NCI-H774 (cell line): ENCODE measurements at places on chromosomes 7 and 10.

DNA sequence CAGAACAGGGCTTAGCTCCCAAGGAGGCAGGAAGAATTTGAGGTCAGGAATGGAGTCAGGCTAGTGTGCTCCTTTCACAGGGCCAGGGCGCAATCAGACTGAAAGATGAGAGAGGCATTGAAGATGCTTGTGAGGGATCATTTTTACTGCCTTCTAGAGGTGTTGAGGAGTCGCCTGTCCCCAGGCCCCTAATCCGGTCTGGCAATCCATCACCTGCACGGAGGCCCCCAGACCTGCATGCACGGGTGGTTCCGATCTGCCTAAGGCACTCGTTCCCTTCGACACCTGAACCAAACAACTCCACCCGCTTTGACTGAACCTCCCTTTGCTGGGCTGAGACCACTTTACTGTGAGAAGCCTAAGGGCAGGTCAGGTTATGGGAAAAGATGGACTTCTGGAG, 8.0 kb downstream of the FOXI2 start:
- DNase-seq, result no peak

DNA sequence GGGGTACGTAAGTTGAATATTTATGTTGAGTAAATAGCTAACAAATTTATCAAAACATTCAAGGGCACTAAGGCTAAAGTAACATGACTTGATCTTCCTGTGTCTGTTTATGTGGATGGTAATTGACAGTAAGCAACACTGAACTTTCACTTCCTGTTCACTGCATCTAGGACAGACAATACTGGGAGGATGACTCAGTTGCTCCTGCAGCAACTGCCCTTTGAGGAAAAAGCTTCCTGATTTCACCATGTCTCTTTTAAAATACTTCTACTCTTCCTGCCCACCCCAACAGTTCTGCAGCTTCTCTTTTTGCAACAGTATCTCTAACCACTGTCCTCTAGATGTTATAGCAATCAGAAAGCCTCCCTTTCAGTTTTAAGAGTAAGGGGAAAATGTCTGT, 76.6 kb upstream of the HGF start:
- DNase-seq, result no peak

DNA sequence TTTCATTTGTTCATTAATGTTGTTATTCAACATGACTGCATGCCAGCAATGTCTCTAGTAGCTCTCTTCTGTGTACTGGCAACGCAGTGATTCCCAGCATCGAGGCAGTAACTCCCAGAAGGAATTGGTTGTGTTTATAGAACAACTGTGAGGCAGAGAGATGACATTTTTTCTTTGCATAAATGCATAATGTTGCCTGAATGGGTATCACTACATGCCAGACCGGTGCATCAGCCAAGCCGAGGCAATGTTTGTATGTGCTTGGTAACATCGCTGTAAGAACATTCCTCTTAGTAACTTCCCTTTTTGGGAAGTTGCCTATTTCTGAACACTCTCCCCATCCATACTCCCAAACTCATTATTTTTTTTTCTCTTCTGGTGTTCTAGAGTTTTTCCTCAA, 182.9 kb downstream of the HTR7 start:
- DNase-seq, result no peak

- no peak for DNase-seq
Observed at GRCh38 chr7:80649011-80649410, 10.6 kb downstream of the CD36 start.

DNA sequence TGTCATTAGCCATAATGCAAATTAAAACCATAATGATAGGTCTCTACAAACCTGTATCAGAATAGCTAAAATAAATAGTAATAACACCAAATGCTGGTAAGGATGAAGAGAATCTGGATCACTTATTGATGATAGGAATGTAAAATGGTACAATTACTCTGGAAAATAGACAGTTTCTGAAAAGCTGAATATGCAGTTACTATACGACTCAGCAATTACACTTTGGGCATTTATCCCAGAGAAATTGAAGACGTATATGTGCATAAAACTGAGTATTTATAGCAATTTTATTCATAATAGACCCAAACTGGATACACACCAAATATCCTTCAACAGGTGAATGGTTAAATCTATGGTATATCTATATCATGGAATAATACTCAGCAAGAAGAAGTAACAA, 7.9 kb downstream of the RPA3 start:
- no peak for DNase-seq

- DNase-seq, result no peak
Observed at GRCh38 chr7:140607441-140607989, 33.1 kb downstream of the DENND2A start.

- DNase-seq, result no peak
Observed at GRCh38 chr10:132515811-132516726, 21.5 kb upstream of the INPP5A start.

DNA sequence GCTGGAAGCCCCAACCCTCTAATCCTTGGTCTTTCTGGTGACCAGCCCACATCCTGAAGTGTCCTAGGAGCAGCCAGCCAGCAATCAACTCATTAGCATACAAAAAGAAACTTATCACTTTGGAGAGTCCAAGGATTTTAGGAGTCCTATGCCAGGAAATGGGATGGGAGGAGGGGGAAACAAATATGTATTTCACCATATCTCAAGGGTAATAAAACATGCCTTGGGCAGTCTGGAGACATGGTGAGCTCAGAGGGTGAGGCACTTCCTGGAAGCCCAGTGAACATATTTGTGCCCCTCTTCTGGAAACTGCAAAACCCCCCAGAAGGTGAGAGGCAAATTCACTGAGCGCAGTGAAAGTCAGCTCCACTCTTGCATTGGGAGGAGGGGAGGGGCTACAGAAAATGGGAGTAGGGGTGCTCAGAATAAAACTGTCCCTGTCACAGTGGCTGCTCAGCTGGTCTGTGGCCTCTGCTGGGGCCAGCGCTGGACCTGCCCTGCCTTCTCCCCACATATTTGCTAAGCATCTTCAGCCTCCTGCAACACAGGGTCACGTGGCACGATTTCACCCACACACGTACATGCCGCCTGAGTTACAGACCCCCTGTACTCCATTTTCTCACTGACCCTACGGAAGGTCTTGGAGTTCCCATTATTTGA, 17.7 kb upstream of the ZMIZ1 start:
- DNase-seq, result no peak

DNA sequence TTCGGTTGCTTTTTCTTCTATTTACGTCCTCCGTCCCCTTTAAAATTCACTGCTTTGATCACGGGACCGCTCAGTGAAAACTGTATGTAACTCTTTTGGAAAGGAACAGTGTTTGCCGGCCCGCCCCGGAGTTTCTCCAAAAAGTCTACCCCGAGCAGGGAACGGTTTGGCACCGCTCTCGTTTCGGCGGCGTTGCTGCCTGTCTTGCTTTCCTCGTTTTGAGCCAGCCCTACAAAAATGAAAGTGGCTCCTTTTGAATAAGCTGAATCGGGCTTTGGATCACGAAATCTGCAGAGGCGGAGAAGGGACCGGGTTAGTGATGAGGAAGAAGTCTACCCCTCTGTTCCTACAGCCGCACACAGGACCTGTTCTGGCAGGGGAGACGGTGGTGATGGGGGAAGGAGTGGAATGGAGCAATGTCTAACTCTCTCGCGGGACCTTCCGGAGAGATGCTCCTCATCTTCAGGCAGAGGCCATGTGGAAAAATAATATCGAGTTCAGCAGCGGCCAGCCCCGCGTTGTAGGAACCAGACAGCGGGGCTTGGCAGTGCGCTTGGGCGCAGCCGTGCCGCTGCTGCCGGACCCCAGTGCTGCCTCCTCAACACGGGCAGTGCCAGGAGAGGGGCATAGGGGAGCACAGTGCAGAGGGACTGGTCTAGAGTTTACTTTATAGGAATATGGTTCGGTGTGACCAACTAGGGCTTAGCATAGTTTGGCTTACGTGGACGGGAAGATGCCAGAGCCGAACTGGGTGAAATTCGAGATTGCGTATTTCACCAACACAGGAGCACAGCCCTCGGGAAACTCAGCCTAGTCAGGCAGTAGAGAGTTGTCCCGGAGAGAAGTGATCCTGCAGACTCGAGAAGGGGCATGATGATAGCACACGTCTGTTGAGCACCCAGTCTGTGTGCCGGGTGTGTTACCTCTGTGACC, 1.4 kb downstream of the HTRA1 start:
- DNase-seq, result no peak

GRCh38 chr10:125534515-125534914, 148.4 kb downstream of the TEX36 start:
- DNase-seq, result no peak

- DNase-seq, result no peak
Observed at GRCh38 chr7:18016547-18017444, 10.8 kb downstream of the PRPS1L1 start.

DNA sequence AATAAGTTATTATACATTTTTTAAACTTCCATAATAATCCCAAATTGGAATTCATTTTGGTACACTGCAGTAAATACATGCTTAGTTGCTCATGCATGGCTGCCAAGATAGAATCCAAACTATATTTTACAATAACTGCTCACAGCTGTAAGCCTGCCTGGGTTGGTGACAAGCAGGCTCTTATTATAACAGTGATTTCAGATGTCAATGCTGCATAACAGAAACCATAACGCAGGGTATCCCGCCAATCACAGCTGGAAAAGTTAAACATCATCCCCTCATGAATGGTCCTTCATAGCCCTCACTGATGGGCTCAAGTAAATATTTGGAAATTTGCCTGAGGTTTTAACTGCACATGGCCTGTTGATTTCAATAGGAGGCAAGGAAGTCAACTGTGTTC, 149.8 kb downstream of the AMPH start:
- DNase-seq, result no peak

DNA sequence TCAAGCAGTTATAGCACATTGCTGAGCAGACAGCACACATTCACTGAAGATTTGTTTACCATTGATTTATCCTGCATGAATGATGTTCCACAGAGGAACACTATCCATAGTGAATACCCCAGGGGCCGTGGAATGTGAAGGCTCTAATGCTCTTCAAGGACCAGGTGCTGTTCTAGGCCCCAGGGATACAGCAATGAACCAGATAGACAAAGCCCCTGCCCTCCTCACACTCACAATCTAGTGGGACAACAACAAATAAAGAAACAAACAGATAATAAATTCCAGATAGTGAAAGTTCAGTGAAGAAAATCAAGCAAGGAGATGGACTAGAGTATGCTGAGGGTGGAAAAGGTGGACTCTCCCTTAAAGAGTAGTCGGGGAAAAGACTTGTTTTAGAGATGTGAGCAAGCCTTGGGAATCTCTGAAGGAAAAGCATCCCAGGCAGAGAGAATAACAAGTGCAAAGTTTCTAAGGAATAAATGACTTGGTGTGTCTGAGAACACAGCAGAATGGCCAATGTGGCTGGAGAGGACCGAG, 117.7 kb downstream of the CCDC71L start:
- DNase-seq, result no peak

DNA sequence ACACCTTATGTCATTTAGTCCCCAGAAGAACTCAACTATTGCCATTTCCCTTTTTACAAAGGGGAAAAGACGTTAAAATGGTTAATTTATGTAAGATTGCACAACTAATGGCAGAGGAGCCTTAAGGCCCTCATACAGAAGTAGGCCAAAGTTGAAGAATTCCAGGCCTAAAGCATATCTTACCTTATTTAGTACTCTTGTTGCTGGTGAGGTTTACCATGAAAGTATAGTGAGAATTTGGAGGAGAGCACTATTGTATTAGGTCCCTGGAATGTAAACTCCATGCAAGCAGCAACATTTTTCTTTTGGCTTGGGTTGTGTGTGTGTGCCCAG, 731 bp upstream of the CRPPA start:
- DNase-seq, result no peak

GRCh38 chr7:96308950-96309263, 13.0 kb downstream of the SLC25A13 start:
- no peak for DNase-seq

DNA sequence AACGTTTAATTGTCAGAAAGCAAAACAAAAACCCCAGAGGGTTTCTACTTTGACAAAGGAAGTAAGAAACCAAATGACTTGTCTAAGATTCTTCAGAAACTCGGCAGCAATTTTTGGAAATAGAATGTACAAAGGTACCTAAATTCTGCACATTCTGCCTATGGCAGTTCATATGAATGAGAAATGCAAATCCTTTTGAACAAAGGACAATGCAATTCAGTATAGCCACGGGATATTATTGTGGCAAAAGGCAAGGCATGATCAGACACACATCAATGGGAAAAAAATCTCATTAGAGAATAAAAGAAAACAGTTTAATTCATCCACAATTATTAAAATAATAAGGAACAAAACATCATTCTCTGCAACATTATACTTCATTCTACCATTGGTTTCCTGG, 93.4 kb downstream of the SEMA3C start:
- no peak for DNase-seq

- no peak for DNase-seq
Observed at GRCh38 chr10:21458126-21458871, 67.2 kb downstream of the SKIDA1 start.

DNA sequence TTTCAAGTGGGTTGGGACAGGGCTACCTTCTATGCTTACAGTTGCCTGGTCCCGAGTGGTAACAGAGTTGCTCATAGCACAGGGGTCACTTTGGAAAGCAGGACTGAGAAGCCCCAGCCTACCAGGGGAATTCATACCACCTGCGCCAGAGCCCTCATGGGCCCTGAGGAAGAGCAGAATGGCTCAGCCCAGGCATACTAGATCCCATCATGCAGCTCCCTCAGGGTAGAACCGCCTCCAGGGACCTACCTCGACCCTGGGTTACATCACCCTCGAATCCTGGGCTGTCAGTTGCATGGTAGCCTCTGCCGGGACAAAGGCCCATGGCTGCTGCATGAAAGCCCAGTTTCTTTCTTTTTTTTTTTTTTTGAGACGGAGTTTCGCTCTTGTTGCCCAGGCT, 2.9 kb downstream of the CUEDC2 start:
- no peak for DNase-seq

DNA sequence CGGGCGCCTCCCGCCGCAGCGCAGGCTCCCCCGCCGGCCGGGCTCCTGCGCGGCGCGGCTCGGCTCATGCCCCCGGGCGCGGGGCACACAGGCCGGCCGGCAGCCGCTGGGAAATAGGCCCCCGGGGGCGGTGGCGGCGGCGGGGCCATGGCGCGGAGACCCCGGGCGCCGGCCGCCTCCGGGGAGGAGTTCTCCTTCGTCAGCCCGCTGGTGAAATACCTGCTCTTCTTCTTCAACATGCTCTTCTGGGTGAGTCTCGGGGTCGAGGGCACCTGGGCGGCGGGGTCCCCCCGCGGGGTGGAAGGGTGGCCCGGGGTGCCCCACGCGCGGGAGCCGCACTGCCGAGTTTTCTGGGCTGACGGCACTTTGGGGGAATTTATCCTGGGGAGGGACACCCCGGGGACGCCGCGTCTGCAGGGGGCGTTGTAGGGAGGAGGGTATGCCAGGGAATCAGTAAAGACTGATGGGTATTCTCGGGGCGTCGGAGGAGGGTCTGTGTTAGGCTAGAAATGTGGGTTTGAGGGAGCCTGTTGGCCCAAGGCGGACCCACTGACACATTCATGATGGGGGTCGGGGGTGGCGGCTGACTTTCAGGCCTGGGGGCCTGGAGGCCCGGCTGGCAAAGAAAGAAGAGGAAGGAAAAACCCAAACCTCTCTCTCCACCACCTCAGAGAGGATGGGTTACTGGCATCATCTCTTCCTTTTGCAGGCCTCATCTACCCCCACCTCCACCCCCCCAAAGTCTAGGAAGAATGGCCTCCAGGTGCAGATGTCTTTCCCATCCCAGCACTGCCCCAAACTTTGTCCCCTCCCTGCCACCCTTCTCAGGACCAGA, 544 bp downstream of the TSPAN33 start:
- DNase-seq, result no peak

GRCh38 chr7:100543586-100543985, 4.6 kb downstream of the AGFG2 start:
- no peak for DNase-seq

GRCh38 chr10:31063841-31064240, 32.2 kb upstream of the ZNF438 start:
- no peak for DNase-seq

- DNase-seq, result no peak
Observed at GRCh38 chr10:19917751-19918478, 101.7 kb downstream of the PLXDC2 start.

- DNase-seq, result no peak
Observed at GRCh38 chr7:40810274-40810673, 675.5 kb downstream of the SUGCT start.
